ENCODE measurements at places on chromosomes 11 and 22.

DNA sequence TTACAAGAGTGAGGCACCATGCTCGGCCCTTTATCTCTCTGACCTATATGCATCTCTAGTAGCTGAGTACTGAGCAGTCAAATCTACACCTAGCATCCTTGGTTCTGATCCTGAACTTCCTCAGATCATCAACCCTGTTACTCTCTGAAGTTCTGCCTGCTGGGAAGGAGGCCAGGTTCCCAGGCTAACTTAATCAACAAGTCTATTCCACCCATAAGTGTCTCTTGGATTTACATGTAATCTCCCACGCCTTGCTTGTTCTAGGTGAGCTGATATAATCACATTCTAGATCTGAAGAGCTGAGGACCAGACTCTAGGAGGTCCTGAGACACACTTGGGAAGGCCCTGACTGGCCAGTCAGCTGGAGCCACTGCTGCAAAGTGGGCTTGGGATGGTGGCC lies 22.1 kb downstream of the CABP7 start:
- no peak for DNase-seq

- DNase-seq: no peak
Observed at GRCh38 chr22:23470811-23471389, 109.2 kb downstream of the IGLL1 start.

GRCh38 chr11:94549146-94549545 lies 5.4 kb downstream of the FUT4 start:
- no peak for DNase-seq

- no peak for DNase-seq
Observed at GRCh38 chr22:21904250-21904789, 36.9 kb upstream of the MAPK1 start.

- DNase-seq: no peak
Observed at GRCh38 chr11:71208011-71208774, 44.2 kb downstream of the SHANK2 start.

GRCh38 chr11:115739146-115739545 lies 234.9 kb upstream of the CADM1 start:
- no peak for DNase-seq

DNA sequence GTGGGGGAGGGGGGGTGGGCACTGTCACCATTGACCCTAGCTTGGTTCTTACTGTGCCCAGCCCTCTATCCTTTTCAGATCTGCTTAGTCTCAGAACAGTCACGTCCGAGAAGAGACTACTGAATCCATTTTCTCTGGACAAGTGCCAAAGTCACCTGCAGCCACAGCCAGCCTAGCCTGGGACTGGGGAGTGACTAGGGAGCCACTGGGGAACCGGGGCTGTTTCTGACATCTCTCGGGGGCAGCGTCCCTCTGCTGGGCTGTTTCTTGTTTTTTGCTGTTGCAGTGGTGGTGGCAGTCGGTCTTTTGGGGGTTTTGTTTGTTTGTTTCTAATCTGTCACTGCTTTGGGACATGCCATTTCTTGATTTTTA lies 8.7 kb downstream of the SLC37A2 start:
- no peak for DNase-seq

DNA sequence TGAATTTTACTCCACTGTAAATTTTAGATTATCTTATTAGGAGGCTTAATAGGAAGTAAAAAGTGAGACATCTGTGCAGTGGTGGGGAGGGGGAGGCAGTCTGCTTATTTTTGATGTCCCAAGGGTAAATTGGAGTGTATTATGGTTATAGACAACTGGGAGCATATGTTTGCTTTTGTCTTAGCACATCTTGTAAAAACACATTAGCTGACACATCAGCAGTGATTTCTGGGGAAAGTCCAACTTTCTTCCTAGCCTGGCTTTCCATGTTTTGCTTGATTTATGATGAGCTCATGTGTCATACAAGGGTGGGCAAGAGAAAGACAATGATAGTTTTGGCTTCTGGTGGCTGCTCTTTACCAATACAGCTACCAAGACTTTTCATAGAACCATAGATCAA lies 4.0 kb downstream of the ANO3 start:
- DNase-seq: no peak

DNA sequence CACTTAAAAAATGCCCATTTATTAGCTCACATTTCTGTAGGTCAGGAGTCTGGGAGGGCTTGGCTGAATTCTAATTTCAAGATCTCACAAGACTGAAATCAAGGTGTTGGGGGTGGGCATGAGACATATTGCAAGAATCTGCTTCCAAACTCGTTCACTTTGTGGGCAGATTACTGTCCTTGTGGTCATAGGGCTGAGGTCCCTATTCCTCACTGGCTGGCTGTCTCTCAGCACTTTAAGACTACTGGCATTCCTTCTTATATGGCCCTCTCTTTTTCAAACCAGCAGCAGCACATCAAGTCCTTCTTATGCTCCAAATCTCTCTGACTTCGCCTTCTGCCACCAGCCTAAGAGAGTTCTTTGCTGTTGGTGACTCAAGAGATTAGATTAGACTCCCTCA lies 27.8 kb upstream of the MYOD1 start:
- no peak for DNase-seq

GRCh38 chr11:201966-202365 lies 5.2 kb downstream of the BET1L start:
- no peak for DNase-seq

DNA sequence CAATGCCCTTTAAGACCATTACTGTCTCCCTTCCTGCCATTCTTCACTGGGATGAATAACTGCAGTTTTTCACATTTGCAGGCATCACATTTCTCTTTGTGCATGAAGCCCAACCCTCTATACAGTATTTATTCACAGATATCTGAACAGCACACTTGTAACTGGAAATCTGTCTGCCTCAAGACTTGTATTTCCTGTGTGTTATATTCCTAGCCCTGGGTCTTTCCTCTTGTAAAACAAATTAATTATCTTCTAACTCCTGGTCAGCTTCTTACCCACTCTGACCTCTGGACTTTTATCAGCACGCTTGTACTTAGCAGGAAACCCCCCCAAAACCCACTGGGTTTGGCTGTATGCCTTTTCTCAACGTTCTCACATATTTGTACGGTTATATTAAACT lies 2.0 kb downstream of the CSRP3 start:
- no peak for DNase-seq

DNA sequence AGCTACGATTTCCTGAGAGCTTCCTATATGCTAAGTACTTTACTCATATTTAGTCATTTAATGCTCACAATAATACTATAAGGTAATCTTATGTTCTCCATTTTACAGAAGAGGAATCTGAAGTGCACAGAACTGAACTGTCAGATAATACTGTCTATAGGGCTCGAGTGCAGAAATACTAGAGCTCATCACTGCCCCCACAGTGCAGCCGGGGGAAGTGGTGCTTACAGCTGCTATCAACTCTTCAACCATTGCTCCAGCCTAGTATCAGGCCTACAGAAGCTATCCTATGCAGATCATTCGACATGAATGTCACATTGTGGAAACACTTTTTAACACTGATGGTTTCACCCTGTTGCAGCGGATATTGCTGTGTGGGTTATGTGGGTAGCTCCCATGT lies 929.9 kb downstream of the NTM start:
- no peak for DNase-seq

- DNase-seq: peak; percentile 97
Observed at GRCh38 chr11:119106564-119107537, at the start of gene C2CD2L. C2CD2L (plus strand) TSS chr11:119107344; CDS start chr11:119107742, 398 bp downstream.

DNA sequence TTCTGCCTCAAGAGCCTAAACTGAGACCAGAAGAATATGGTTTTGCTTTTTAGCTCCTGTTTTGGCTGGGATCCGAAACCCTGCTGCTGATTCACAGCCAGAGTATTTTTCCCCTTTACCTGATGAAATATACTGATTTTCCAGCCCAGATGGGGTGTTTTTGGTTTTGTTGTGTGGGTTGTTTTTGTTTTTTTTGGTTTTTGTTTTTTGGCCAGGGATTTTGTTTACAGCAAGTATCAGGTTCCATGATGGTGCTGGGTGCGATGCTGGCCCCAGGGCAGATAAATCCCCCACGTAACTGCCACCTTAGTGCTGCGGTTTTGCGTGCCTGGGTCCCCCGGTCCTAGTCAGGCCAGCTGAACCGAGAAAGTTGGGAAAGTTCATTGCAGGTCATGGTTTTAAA lies 103.7 kb downstream of the ZBTB16 start:
- no peak for DNase-seq

GRCh38 chr11:71489311-71490043 lies 36.5 kb downstream of the NADSYN1 start:
- no peak for DNase-seq

- peak; percentile 27 for DNase-seq
Observed at GRCh38 chr11:124080327-124081001, 34.8 kb upstream of the VWA5A start.

- DNase-seq: no peak
Observed at GRCh38 chr11:88886796-88887195, 179.0 kb downstream of the GRM5 start.

DNA sequence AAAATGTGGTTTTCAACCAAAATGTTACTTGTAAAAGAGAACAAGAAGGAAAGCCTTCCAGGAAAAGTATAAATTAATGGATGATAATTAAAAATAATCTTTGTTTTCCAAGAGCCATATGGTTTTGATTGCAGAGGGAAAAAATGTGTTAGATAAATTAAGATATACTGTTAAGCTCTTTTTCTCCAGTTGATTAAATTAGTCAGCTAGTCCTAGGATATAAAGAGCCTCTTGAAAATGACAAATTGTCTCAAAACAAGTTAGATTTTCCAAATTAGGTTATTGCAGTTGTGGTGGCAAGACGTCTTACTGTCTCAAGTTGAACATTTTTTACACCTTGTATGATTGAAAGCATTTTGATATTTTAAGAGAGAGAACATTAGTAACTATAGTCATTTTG lies 110.9 kb downstream of the DYNC2H1 start:
- DNase-seq: no peak

DNA sequence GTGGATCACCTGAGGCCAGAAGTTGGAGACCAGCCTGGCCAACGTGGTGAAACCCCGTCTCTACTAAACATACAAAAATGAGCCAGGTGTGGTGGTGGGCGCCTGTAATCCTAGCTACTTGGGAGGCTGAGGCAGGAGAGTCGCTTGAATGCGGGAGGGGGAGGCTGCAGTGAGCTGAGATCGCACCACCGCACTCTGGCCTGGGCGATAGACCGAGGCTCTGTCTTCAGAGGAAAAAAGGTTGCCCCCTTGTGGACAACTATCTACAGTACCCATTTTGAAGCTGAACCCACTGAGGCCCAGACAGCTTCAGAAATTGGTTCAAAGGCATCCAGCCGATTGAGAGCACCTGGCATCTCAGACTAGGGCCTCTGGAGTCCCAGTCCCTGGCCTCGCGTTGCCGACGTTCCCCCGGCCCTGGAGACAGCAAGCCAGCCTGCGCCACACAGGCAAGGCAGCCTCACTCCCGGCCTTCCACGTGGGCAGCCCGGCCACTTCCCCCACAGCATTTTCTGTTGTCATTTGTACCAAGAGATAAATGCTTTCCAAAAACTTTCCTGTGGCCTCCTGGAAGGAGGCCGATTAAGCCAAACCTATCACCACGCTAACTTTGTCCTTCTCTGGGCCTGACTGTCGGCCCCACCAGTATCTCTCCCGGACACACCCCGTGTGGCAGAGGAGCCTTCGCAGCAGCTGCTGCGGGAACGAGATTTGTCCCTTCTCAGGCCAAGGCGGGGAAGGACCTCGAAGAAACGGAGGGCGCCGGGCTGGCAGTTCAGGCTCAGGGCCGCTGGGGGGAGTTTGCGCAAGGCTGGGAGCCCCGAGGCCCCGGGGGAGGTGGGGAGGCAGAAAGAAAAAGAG lies 82.8 kb downstream of the FLI1 start:
- DNase-seq: peak; percentile 34

- peak; percentile 54 for DNase-seq
Observed at GRCh38 chr22:43110444-43110926, at the start of gene BIK. BIK (plus strand) TSS chr22:43110750; CDS start chr22:43124023, 13,273 bp downstream.

- no peak for DNase-seq
Observed at GRCh38 chr11:71395774-71396173, 52.4 kb downstream of the DHCR7 start.

GRCh38 chr22:23179381-23180299 lies 669 bp upstream of the BCR start:
- DNase-seq: no peak

GRCh38 chr11:63762654-63763495 lies 5.7 kb downstream of the ZFTA start:
- DNase-seq: no peak

DNA sequence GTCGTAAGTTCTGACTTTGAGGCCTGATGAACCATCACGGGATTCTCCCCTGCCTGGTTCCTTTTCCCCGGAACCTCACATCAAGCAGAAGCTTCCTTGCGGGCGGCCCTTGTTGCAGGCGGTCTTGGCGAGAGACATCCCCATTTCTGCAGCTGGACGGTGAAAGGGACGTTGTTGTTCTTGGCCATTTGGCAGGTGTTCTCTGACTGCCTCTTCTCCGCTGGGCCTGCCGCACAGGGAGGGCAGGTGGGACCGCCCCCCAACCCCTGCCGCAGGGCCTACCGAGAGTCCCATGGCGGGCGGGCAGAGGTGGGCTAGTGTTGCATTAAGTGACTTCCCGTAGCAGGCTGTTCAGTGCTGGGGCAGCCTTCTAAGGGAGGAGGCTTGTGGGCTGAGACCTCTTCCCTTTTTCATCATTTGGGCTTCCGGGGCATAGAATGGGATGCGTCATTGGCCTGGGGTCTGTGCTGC lies 26.9 kb upstream of the GRAMD4 start:
- no peak for DNase-seq

DNA sequence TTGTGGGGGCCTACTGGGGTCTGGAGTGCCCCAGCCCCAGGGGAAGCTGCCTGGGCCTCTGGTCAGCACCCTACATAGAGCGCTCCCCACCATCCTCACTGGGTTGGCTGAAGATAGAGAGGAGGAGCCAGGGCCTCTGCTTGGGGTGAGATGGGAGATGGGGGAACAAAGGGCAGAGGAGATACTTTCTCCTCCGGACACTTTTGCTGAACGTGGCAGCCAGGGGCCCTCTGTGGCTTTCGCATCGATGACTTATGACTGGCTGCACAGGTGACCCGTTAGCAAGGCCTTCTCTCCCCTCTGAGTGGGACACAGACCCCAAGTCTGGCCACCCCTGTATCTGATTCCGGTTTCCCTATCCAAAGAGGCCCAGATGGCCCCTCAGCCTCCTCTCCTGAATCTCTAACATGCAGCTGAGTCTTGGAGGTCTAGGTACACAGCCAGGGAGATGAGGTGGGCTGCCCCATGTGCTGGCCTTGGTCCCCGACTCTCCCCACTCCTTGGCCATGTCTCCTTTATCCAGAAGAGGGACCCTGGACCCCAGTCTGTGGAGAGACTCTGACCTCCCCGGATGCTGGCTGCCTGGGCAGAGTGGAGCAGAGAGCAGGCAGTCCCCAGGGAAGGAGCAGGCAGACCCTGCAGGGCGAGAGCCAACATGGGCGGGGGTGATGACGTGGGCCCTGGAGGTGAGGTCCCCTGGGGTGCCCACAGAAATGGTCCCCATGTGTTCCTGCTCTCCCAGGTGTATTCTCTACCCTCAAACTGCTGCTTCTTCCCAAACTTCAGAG lies 59.3 kb upstream of the NECTIN1 start:
- no peak for DNase-seq

DNA sequence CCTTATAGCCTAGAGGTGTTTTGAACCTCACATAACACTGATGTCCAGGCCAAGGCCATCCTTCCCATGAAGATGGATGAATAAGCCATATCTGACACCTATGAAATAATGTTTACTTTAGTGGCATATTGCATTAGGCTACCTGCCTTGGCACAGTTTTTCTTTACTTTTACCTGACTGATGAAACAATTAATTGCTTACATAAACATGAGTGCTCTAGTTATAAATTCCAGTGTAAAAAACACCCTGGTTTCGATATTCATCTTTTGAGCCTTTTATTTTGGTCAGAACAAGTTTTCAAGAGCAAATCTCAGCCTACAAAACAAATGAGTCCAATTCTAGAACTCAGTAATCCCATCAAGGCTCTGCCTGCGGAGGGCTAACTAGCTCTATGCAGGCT lies 7.0 kb upstream of the HBE1 start:
- peak; percentile 66 for DNase-seq

GRCh38 chr22:50091092-50091768 lies 1.4 kb downstream of the MOV10L1 start:
- no peak for DNase-seq

Data from hematopoietic multipotent progenitor cell treated with erythropoietin and hydrocortisone succinate and interleukin-3 and kit ligand, for 15 days (in vitro differentiated cells).